Activated CD8-positive, alpha-beta memory T cell treated with anti-CD3 and anti-CD28 coated beads for 1 hour (primary cell): ENCODE measurements at places on chromosomes 2 and 18.

DNA sequence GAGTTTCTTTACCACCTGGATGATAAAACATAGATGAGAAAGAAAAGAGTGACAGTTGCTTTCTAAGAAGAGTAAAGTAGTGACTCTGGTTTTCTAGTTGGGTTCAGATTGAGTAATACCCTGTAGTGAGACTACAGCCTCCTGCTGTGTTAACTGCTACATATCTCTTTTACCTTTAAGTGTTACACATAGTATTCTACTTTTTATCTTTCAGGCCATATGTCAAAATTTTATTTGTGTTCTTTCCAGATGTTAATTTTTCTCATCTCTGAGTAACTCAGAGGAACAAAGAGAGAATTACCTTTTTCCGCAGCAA lies 348.2 kb downstream of the CTNNA2 start:
- DNase-seq: no peak

DNA sequence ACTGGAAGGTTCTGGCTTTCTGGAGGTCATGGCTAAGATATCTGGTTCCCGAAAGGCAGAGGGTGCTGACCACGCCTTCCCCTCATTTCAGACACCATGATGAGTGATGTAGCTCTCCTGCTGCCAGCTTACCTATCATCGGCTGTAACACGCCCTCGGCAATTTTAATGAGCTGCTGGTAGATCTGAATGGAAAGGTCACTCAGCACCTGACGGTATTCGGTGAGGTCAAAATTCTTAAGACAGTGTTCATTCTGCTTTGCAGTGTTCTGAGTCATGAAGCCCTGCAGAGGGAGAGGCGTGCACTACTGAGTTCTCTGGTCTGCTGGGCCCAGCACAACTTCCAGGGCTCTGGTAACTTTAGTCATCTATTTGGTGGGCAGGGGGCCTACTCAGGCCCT lies 25.7 kb upstream of the ACAA2 start:
- no peak for DNase-seq

DNA sequence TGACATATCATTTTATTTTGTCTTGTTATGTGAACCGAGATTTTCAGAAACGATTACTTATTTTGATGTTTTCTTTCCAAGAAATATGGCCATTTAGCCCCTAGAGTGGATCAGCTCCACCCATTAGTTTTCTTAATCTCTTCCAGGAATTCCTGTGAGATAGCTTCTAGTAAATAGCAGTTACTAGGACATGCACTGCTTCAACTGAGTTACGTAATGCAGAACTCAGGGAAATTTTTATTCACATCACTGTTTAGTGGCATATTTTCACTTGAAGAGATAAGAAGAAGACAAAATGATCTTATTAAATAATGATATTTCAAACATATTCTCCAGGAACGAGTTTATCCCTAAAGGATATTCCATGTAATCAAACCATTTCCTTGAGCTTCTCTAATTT lies 573.5 kb upstream of the CNTNAP5 start:
- DNase-seq: no peak

DNA sequence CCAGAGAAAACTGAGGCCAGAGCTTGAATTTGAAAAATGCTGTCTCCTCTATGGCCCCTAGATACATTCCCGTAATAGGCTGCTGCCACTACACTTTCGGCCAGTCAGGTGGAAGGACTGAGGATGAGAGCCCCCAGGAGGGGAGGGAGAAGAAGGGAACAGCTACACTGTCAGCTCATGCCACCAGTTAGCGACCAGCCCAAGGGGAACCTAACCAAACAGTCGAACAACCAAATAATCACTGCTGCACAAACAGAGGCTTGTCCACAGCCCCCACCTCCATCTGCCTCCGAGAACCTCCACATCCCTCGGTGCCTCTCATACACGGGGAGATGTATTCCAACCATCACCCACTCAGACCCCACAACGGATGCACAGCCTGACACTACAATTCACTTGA lies 7.3 kb downstream of the ZNF516 start:
- DNase-seq: no peak

DNA sequence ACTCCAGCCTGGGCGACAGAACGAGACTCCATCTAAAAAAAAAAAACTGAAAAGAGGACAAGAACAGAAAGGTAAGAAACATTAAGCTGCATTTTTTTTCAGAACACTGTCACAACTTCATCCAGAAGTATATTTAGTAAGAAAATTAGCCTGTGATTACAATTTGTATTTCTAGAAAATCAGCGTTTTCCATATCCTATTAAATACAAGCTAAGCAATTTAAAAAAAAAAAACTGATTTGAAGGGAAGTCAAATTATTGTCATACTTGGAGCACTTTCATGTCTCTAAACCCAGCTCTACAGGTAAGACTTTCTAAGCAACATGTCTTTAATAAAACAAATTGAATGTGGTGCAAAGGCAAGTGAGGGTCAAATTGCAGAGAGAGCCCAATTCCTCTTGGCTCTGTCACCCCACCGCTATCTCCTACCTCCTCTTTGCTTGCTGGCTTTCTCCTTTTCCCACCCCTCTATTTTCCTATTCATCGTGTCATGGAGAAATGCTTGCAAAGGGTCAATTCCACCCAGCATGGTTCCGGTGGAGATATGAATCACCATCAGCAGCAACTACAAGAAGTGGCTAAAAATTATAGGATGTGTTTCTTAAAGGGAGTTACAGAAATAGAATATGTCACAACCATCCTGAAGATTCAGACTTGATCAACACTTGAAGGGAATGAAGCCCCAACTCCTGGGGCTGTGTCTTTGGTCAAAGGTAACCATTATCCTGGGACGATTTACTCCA lies 68.4 kb upstream of the BCL11A start:
- DNase-seq: no peak

DNA sequence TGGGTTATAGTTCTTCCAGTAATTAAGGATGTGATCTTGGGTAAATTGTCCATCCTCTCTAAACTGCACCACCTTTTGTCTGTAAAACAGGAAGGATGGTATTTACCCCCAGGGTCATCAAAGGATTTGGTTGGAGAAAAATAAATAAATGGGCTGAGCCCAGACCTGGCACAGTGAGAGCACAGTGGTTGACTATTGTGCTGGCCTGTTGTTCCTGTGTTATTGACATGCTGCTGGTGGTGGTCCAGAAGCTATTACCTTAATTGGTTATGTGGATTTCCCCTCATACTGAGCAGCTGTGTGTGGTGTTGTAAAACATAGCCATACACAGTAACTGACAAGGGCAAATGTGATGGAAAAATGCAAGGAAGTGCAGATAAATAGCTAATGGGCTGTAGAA lies 746 bp upstream of the IL37 start:
- no peak for DNase-seq

DNA sequence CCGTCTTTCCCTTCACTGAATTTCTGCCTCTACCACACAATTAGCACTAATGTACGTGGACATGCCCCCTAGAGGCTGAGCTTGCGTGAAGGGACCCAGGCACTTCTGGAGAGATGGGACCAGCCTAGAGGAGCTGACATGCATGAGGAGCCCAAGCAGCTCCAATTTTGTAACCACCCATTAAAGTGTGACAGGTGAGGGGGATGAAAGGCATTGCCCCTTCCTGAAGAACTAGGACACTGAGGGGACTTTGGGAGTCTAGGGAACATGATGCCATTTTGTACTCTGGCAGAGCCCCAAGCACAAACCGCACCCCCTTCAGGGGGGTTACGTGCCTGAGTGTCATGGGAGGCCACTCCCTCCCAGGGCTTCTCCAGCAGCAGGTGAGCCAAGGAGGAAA lies 63.6 kb downstream of the HNRNPLL start:
- DNase-seq: no peak

DNA sequence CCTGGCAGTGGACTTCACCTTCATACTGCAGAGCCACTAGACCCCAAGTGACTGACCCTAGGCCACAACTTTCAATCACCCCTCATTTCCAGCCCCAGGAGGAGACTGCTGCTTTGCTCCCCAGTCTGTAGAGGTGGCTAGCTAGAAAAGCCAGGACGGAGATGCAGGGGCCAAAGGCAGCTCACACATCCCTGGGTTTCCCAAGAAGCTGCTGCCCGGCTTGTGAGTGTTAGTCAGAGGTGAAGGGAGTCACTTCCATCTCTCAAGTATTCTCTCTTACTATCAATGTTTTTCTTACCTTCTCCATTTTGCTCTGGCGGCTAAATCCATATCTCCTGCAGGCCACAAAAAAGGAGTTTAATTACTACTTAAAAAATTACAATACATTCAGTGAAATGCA lies 36.2 kb downstream of the CCDC93 start:
- no peak for DNase-seq

DNA sequence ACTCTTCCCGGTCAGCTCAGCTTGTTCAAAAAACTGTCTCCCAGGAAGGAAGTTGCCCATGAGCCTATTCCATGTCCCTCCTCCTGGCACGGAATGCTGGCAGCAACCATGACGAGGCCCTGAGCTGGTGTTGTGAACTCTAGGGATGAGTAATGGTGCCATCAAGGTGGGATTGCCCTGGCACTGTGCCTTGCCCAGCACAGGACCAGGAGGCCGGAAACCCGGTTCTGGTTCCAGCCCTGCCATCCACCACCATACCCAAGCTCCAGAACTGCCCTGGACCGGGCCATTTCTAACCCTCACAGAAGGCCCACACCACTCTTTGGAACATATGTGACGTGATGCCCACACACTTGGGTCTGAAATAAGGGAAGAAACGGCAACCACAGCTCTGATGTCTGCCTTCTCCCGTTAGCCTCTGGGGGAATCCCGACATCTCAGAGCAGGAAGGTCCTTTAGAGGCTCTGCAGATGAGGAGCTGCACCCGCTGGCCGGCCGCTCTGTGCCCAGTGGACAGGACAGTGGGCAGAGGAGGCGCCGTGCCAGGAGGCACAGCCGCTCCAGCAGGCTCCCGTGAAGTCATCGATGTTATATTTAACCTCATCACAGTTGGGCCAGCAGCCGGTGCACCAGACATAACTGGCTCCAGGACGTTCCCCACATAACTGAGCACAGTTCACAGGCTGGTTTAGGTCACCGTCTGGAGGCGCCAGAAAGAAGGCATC lies 462.1 kb upstream of the ID2 start:
- no peak for DNase-seq

DNA sequence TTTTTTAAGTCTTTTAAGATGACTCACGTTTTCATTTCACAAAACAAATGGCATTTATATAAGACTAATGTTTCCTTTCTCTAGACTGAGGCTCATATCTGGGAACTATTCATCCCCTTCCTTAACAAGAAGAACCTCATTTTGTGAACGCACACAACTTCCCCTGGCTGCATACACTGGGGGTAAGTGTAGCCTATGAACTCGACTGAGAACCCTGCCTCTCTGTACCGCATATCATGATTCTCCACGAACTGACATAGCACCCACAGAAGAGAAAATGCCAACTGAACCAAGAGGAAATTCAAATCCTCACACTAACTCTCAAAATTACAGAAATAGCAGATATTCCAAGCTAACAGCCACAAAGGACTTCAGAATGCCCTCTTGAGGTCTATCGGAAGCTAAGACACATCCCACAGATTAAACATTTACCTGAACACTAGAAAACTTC lies 236.7 kb downstream of the TCF4 start:
- DNase-seq: no peak

DNA sequence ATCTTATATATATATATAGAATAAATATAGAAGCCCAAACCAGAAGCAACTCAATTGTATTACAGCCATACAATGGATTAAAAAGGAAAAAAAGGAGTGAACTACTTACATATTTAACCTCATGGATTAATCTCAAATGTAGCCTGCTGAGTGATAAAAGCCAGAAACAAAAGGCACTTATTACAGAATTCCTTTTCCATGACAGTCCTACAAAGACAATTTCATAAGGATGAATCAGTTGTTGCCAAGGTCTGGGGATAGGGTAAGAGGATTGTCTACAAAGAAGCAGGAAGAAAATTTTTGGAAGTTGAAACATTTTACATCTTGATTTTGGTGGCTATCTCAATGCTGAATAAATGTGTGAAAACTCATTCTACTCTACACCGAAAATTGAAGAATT lies 103.9 kb upstream of the DCC start:
- DNase-seq: no peak

DNA sequence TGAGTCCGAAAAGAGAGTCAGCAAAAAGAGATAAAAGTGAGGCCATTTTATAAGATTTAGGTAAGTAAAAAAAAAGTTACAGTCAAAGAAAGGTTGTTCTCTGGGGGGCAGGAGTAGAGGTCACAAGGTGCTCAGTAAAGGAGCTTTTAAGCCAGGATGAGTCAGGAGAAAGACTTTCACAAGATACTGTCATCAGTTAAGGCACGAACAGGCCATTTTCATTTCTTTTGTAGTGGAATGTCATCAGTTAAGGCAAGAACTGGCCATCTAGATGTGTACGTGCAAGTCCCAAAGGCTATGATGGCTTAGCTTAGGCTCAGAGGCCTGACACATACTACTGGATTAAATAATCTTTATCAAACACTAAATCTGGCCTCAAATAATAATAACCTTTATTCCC lies 1207.3 kb upstream of the FAM98A start:
- DNase-seq: no peak

- no peak for DNase-seq
Observed at GRCh38 chr2:232365621-232366321, 12.8 kb upstream of the ALPP start.

DNA sequence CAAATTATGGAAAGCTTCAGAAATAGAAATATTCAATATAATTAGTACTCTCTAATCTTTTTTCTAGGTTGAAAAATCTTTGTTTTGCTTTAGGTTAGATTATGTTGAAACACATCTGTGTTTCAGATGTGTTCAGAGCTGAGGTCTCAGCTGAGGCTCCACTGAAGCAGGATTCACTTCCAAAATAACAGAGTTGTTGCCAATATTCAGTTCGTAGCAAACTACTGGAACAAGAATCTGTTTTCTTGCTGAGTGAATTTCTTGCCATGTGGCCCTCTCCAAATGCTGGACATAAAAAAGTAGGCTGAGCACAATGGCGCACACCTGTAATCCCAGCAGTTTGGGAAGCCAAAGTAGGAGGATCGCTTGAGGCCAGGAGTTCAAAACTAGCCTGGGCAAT lies 8.7 kb downstream of the PHOSPHO2 start:
- no peak for DNase-seq

GRCh38 chr2:127623388-127624319 lies 22.3 kb upstream of the GPR17 start:
- no peak for DNase-seq

- no peak for DNase-seq
Observed at GRCh38 chr2:23478933-23479683, 94.1 kb downstream of the KLHL29 start.
